Esophagus muscularis mucosa (tissue), 4 donors: ENCODE measurements at places on chromosomes 5 and 9. TPM values are rescaled to one million over a fixed set of nuclear protein-coding genes. Genes with fewer than 3 reads are reported as not detected.

WNK2 gene
- total RNA-seq: 89.9 TPM

BAAT gene
- total RNA-seq: not detected

TXNDC8 gene
- not detected for total RNA-seq

OSMR gene
- total RNA-seq: 48.6 TPM

MARCHF11 gene
- total RNA-seq: 0.42 TPM

DNA sequence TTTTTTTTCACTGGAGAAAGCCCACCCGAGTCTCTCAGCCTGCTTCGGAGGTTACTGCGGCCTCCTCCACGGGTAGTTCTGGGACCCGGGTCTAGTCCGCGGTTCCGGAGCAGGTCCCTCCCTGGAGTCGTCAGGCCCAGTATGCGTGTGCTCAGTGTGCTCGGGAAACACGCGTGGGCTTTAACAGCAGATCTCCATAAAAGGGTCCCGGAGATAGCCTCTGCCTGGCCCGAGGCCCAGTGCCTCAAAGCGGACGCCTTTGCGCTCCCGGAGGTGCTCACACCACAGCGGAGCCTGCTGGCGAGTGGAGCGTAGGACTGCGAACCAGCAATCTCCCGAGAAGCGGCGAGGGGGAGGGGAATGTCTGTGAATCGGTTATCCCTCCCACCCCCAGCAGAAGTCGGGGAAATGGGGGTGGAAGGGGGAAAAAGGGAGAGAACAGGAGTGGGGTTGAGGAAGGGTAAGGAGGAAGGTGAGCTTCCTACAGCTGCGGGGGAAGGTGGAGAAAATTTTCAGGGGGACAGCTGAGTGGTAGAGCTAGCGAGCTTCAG, 28.7 kb downstream of the CDKN2A start:
- peak overlapping the region; percentile 43 for H3K4me3 ChIP-seq
- peaks cover 83% of the 10 kb centered on the region for H3K27me3 ChIP-seq
- H3K36me3 ChIP-seq: no peaks in the 10 kb centered on the region

- no peaks in the 10 kb centered on the region for H3K36me3 ChIP-seq
- no peak for DNase-seq
- H3K4me3 ChIP-seq: no peak overlapping the region
- no peak overlapping the region for H3K27ac ChIP-seq
- H3K27me3 ChIP-seq: no peaks in the 10 kb centered on the region
Measured at GRCh38 chr9:5205071-5205470, 19.6 kb upstream of the INSL6 start.

GRCh38 chr5:88660947-88661805, 221.8 kb downstream of the MEF2C start:
- H3K27ac ChIP-seq: no peak overlapping the region
- peaks cover 11% of the 10 kb centered on the region for H3K4me1 ChIP-seq
- DNase-seq: peak; percentile 80
- no peaks in the 10 kb centered on the region for H3K36me3 ChIP-seq

DNA sequence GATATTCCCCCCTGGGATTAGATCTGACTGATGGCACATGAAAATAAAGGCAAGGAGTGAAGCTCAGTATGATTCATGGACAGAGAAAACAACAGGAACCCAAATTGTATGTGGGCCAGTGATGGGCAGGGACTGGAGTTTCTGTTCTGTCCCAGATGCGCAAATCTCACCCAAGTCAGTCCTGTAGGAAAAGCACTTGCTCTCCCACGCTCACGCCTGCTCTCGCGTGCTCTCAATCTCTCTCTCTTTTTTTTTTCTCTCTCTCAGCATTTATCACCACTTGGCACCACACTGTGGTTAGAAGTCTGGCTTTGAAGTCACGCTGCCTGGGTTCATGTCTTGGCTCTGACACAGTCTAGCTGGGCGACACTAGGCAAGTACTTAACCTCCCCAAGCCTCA, 106.5 kb upstream of the LRRTM2 start:
- no peak overlapping the region for H3K27ac ChIP-seq
- H3K4me1 ChIP-seq: peaks cover 12% of the 10 kb centered on the region
- H3K36me3 ChIP-seq: no peaks in the 10 kb centered on the region
- no peak for DNase-seq
- no peak overlapping the region for H3K4me3 ChIP-seq

DNA sequence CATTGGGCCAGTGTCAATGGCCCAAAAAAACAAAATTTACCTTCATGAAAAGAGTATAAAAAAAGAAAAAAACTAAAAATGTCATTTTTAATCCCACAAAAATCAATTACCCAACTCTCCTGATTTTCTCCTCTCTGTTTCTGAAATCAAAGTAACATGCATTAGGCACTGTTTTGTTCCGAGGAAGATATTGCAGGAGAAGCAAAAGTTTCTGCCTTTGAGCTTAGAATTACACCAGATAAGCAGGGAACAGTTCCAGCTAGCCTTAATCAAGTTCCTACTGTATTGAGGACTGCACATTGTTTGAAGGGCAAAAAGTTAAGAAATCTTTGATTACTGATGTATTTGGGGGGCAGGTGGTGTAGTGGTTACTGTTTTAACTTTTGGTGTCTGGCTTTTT, 1.1 kb upstream of the PRKAA1 start:
- H3K27me3 ChIP-seq: no peaks in the 10 kb centered on the region
- H3K4me3 ChIP-seq: peak overlapping the region; percentile 96
- peak overlapping the region; percentile 99 for H3K27ac ChIP-seq

DNA sequence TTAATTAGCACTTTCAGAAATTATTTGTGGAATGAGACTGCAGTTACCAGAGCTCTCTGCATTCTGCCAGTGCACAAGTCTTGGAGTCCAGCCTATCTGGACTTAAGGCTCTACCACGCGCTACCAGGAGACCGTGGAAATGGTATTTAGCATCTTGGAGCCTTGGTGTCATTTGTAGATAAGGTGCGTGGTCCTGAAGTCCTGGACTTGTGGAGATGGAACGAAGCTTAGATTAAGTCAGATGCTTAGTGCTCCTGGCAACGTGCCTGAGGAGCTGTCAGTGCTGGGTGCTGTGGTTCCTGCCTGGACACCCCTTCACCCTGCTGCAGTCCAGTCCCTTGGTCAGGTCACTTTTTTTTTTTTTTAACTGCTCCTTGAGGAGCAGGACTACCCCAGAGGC, 59.7 kb downstream of the RCL1 start:
- no peak for DNase-seq
- H3K36me3 ChIP-seq: peaks cover 19% of the 10 kb centered on the region
- H3K4me1 ChIP-seq: no peaks in the 10 kb centered on the region
- no peaks in the 10 kb centered on the region for H3K27me3 ChIP-seq
- no peak overlapping the region for H3K27ac ChIP-seq

- no peaks in the 10 kb centered on the region for H3K36me3 ChIP-seq
- H3K27me3 ChIP-seq: no peaks in the 10 kb centered on the region
- H3K4me3 ChIP-seq: no peak overlapping the region
- DNase-seq: no peak
- no peak overlapping the region for H3K27ac ChIP-seq
Measured at GRCh38 chr9:78097541-78097940, 65.9 kb upstream of the GNAQ start.

GRCh38 chr9:135980926-135981630, 19.9 kb upstream of the UBAC1 start:
- peaks cover 14% of the 10 kb centered on the region for H3K4me1 ChIP-seq
- H3K4me3 ChIP-seq: no peak overlapping the region
- no peaks in the 10 kb centered on the region for H3K27me3 ChIP-seq
- H3K36me3 ChIP-seq: no peaks in the 10 kb centered on the region

DNA sequence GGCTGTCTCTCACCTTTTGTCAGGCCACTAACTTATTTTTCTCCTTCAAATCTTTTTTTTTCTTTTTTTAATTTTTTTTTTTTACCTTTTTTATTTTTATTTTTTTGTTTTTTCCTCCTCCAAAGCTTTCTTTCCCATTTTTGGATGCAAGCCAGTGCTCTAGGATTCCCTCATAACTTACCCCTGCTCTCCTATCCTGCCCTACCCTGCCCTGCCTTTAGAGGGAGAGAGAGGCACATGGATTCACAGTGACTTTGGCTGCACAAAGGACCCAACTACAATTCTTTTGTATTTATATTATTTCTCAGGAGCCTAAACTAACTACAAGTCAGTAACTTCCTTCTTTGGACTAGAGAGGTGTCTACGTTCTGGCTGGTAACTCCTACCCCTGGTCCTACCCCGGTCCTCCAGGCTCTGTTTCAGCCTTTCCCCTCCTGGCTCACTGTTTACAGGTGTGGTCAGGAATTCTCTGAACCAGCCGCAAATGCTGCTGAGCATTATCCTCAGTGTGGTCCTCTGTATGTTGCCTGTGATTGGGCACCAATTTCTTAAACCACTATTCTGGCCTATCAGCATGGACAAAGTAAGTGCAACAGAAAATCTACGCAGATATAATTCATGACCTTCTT, 8.4 kb upstream of the RUSC2 start:
- no peak for DNase-seq
- H3K36me3 ChIP-seq: no peaks in the 10 kb centered on the region
- H3K4me1 ChIP-seq: peaks cover 4% of the 10 kb centered on the region
- H3K27ac ChIP-seq: no peak overlapping the region
- no peak overlapping the region for H3K4me3 ChIP-seq

- H3K36me3 ChIP-seq: no peaks in the 10 kb centered on the region
- H3K27me3 ChIP-seq: no peaks in the 10 kb centered on the region
- no peak for DNase-seq
- H3K4me3 ChIP-seq: no peak overlapping the region
- H3K27ac ChIP-seq: no peak overlapping the region
- no peaks in the 10 kb centered on the region for H3K4me1 ChIP-seq
Measured at GRCh38 chr9:101635473-101635872, 40.7 kb upstream of the PPP3R2 start.

DNA sequence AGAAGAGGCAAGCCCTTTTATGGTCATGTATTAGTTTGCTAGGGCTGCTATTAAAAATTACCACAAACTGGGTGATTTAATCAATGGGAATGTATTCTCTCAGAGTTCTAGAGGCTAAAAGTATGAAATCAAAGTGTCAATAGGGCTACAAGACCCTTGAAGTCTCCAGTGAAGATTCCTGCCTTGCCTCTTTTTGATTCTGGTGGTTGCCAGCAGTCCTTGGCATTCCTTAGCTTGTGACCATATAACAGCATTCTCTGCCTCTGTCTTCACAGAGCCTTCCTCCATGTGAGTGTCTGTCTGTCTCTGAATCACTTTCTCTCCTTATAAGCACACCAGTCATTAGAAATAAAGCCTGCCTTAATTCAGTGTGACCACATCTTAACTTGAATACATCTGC, 282.7 kb downstream of the KCNN2 start:
- no peak overlapping the region for H3K4me3 ChIP-seq
- DNase-seq: no peak
- no peaks in the 10 kb centered on the region for H3K4me1 ChIP-seq
- H3K27ac ChIP-seq: no peak overlapping the region
- no peaks in the 10 kb centered on the region for H3K27me3 ChIP-seq

DNA sequence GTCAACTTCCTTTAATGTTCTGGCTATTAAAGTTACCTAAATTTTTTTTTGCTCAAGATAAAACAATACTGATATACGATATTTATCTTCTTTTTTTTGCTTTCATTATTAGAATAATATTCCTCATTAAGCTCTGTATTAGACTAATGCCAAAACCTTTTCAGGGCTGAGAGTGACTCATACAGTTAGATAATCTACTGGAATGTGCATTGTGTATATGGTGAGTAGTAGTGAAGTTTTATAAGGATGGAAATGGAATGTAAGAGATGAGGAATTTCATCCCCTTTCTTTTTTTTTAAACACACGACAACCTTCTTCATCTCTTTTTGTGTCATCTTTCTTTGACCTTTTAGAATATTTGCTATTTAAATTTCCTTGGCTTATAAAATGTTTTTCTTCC, 268.6 kb downstream of the ISL1 start:
- H3K4me3 ChIP-seq: no peak overlapping the region
- H3K27me3 ChIP-seq: no peaks in the 10 kb centered on the region
- H3K4me1 ChIP-seq: no peaks in the 10 kb centered on the region
- H3K27ac ChIP-seq: no peak overlapping the region

- H3K36me3 ChIP-seq: no peaks in the 10 kb centered on the region
- no peaks in the 10 kb centered on the region for H3K27me3 ChIP-seq
- no peak overlapping the region for H3K4me3 ChIP-seq
- H3K27ac ChIP-seq: no peak overlapping the region
Measured at GRCh38 chr9:98402019-98402840, 146.8 kb upstream of the TBC1D2 start.

GRCh38 chr5:1768283-1769000, 31.2 kb downstream of the MRPL36 start:
- no peak for DNase-seq
- no peak overlapping the region for H3K27ac ChIP-seq
- no peaks in the 10 kb centered on the region for H3K27me3 ChIP-seq
- no peaks in the 10 kb centered on the region for H3K4me1 ChIP-seq

- peaks cover 21% of the 10 kb centered on the region for H3K4me1 ChIP-seq
- DNase-seq: no peak
- H3K4me3 ChIP-seq: peak overlapping the region; percentile 94
- peak overlapping the region; percentile 93 for H3K27ac ChIP-seq
Measured at GRCh38 chr5:80654054-80654390, 430 bp upstream of the MSH3 start.

DNA sequence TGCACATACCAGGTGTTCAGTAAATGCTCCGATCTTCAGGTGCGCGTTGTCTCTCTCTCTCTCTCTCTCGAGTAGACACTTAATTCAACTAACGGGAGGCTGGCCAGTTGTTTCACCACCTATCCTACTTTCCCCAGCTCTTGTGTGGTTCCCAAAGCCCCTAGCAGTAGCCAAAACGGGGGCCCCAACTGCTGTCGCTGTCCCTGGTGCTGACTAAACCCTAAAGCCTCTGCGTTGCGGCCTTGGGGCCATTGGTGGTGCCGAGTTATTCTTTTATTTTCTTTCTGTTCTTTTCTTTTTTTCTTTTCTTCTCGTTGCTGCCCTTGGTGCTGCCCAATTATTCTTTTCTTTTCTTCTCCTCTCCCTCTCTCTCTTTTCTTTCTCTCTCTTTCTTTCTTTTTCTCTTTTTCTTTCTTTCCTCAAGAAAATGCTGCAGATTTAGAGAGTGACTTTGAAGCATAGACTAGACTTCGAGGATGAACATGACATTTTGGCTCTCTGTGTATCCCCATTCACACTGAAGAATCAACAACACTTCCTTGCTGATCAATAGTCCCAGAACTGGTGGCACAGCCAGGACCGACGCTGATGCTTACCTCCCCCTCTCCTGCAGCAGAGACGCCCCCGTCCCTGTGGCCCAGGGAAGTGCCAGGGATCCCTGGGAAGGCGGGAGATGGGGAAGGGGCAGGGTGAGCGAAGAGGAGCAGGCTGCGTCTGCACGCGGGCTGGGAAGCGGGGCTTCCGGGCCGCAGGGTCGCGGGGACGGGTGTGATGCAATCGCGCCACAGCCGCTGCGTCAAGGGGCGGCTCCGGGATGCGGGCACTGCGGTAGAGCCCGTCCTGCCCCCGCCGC, at the start of gene FBLL1:
Gene FBLL1, plus strand, starts transcription at position 785 of the 853 bp plus-strand sequence. CDS start 200 bp downstream, outside the sequence.
- DNase-seq: no peak
- peaks cover 3% of the 10 kb centered on the region for H3K4me1 ChIP-seq
- peaks cover 52% of the 10 kb centered on the region for H3K27me3 ChIP-seq
- H3K27ac ChIP-seq: no peak within 1 kb of the TSS
- no peaks in the 10 kb centered on the region for H3K36me3 ChIP-seq

GRCh38 chr5:180018347-180019060, 53.1 kb downstream of the RNF130 start:
- H3K27ac ChIP-seq: no peak overlapping the region
- no peak overlapping the region for H3K4me3 ChIP-seq
- no peaks in the 10 kb centered on the region for H3K4me1 ChIP-seq
- H3K27me3 ChIP-seq: no peaks in the 10 kb centered on the region

GRCh38 chr9:131477816-131478419, 24.8 kb upstream of the POMT1 start:
- H3K4me1 ChIP-seq: peaks cover 36% of the 10 kb centered on the region
- H3K36me3 ChIP-seq: peaks cover 98% of the 10 kb centered on the region
- no peak for DNase-seq
- H3K4me3 ChIP-seq: no peak overlapping the region
